Astrocyte (in vitro differentiated cells and primary cell): ENCODE measurements at places on chromosomes 7 and 10. TPM values are rescaled to one million over a fixed set of nuclear protein-coding genes. Genes with fewer than 3 reads are reported as not detected.

Gene DGKB
- total RNA-seq: 0.24 and 0.39 TPM in 2 replicates

Gene MOGAT3
- not detected in 2 replicates for total RNA-seq

GRCh38 chr10:73937333-73938043 is 26.6 kb downstream of the PLAU start:
- peaks cover 11% of the 10 kb centered on the region for H3K4me1 ChIP-seq
- H3K36me3 ChIP-seq: no peaks in the 10 kb centered on the region
- DNase-seq: no peak
- no peaks in the 10 kb centered on the region for H3K27me3 ChIP-seq
- no peak overlapping the region for H3K27ac ChIP-seq

GRCh38 chr10:1559761-1560160 is 177.6 kb downstream of the ADARB2 start:
- H3K4me3 ChIP-seq: no peak overlapping the region
- no peak for DNase-seq
